ENCODE measurements at places on chromosomes 16 and 17.

GRCh38 chr17:8105957-8106398, 12.3 kb downstream of the ALOXE3 start:
- no peak for DNase-seq

GRCh38 chr16:9327253-9327652, 235.8 kb downstream of the HAPSTR1 start:
- no peak for DNase-seq

- no peak for DNase-seq
Observed at GRCh38 chr17:73679476-73679875, 35.2 kb upstream of the SDK2 start.

DNA sequence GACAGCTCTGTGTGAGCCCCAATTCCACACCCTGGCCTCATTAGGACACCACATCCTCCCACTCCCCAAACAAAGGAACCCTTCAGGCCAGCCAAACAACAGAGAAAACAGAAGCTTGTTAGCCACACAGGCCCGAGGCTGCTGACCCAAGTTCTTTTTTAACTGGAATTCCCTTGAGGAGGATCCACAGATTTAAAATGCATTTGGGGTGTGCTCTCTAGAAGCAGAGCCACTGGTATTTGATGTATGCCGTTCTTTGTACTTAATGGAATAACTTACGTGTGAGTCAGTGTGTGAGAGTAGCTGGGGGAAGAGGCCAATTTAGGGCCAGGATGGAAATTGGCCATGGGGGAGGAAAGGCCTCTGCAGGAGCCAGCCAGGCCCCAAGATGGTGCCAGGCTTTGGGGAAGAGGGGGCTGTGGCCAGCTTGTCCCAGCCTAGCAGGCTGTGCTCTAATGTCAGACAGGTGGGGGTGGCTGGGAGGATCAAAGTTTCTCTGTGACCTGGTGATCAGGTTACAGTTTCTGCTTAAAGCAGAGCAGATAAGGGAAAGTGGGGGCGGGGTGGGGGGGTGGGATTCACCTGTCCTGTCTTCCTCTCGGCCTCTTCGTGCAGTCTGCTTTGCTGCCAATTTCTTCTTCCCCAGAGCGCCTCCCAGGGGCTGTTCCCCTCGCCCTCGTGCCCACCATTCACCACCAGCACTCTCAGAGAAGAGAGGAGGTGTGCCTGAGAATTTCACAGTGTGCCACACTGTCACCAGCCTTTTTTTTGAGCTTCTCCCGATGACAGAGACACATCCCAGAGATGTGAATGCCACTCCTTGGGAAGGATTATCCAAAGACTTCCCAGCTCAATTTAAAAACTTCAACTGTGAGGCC, 50.8 kb downstream of the TOM1L2 start:
- no peak for DNase-seq

GRCh38 chr16:72471317-72471924, 299.5 kb upstream of the PMFBP1 start:
- no peak for DNase-seq

DNA sequence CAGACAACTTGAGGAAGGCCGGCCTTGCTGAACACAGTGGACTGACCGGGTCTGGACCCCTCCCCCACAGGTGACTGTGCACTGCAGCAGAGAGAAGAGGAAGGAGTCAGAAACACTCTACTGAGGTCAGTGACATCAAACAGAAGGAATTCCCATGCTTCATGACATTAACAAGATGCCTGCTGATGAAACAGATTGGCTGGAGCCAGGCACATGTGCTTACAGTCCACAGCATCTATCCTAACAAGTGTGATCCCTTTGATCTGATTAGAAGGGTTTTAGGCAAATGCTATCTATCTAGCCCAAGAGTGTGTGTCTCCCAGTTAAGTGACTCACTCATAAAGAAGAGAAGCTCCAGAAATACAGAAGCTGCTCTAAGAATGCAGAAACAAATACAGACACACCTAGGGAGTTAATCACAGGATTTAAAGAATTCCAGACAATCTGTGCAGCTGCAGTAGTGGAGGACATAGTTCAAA, 90.2 kb downstream of the SYCE1L start:
- no peak for DNase-seq

- peak; percentile 80 for DNase-seq
Observed at GRCh38 chr17:78140169-78141051, 5.8 kb upstream of the C17orf99 start.

Data from stimulated activated CD8-positive, alpha-beta memory T cell treated with anti-CD3 and anti-CD28 coated beads, Interleukin-7, amount 100 ng/mL, for 1 hour (primary cell).